Right hindlimb (tissue), 1 donor: ENCODE measurements at places on chromosomes 7 and 10.

- no peak for DNase-seq
These were observed 140.0 kb upstream of the NRBF2 start for GRCh38 chr10:62993121-62993520.

GRCh38 chr7:127792528-127793342, 140.7 kb downstream of the SND1 start:
- DNase-seq = no peak

DNA sequence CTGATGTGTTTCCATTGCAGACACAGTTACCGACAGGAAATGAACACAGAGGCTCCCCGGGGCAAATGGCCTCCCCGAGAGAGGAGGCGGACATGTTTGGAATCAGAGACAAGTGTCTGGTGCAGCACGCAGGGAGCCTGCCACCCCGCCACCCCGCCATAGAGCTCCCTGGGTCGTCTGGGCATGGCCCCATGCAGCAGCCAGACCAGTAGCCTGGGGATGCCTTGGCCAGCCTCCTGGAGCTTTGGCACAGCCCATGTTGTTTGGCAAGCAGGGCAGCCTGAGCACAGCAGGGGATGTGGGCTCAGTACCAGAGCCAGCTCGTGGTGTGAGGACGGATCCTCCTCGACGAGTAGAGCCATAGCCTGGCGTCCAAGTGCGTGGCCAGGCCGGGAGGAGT, 80.8 kb downstream of the NKX6-2 start:
- DNase-seq = no peak

- DNase-seq = no peak
These were observed 228.0 kb downstream of the ELMO1 start for GRCh38 chr7:37220664-37221063.

GRCh38 chr10:26448706-26449435, 10.7 kb downstream of the APBB1IP start:
- DNase-seq = no peak
